ENCODE measurements at places on chromosomes 1 and 21. TPM values are rescaled to one million over a fixed set of nuclear protein-coding genes. Genes with fewer than 3 reads are reported as not detected.

DNA sequence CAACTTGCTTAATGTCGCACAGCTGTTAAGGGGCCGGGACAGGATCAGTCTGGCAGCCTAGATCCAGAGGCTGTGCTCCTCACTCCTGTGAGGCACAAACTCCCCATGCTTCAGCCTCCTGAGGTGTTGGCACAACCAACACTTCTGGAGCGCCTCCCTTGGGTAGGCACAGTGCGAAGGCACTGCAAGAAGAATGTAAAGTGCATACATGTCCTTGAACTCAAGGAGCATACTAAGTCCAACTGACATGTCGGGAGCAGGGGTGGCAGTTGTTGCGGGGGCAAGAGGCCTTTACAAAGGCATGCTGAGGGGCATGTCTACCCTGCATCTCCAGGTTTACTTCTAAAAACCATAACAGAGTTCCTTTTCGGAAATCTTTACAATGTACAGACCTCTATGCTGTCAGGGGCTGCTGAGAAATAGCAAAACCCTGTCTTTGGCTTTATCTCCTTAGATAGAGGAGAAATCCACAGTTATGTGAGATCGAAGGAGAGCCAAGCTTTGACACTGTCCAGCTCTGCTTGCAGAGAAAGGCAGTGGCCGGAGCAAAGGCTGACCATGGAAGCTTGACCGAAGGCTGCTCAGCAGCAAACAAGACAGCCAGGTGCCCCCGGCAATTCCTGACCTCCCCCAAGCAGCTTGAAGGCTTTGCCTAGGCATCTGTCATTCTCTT is 93.9 kb downstream of the CDC7 start:
- no peak for DNase-seq

TGFB2 gene
- polyA plus RNA-seq = 0.43 TPM

DNA sequence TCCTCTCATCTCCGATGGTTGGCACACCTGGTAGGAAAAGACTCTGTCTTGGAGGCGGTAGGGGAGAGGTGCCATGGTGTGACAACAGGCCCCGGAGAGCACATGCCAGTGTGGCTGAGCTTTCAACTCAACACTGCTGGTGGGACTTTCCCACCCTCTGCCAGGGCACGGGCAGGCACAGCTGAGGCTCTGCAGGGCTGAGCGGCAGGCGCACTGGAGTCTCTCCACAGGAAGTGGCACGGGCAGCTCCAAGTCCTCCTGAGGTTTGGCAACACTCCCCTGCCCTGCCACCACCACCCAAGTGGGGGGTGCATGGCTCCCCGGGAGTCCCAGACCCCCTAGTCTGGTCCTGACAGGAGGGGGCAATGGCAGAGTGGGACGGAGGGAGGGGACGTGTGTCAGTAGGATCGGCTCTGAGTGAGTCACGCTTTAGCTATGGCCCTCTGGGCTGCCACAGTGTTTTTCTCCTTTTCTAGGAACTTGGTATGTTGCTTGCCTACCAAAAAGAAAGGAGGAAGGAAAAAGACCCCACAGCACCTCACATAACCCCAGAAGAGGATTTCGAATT is 27.3 kb upstream of the EVA1B start:
- DNase-seq = no peak

- DNase-seq = no peak
Measured at GRCh38 chr1:153642161-153642560, 8.3 kb downstream of the CHTOP start.

- DNase-seq = no peak
Measured at GRCh38 chr1:71687376-71687775, 595.0 kb downstream of the NEGR1 start.

- no peak for DNase-seq
Measured at GRCh38 chr1:24018611-24019580, 38.8 kb upstream of the SRSF10 start.

PROK1 gene
- polyA plus RNA-seq = 0.71 TPM

CLDN8 gene
- polyA plus RNA-seq = not detected

DNA sequence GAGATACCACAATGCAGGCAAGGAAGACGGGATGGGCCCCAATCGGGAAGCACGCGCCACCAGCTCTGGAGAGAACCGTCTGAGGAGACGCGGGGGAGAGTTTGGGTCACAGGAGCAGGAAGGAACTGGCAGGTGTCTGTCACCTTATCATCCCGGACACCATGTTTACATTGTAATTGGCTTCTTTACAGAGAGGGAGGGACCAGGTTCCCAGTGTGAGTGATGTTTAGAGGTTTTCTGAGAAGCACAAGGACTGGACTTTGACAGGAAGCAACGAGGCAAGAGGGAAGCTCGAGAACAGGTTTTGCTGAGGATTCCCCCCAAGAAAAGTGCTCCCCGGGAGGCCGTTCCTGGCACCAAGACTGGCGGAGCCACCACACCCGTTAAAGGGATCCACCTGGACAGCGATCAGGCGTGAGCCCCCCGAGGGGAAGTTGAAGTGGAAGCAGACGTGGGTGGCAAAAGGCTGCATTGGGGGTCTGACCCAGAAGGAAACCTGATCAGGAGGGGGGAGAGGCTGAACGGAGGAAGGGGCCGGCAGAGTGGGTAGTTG is 957 bp downstream of the EPS15 start:
- DNase-seq = peak; percentile 36

DNA sequence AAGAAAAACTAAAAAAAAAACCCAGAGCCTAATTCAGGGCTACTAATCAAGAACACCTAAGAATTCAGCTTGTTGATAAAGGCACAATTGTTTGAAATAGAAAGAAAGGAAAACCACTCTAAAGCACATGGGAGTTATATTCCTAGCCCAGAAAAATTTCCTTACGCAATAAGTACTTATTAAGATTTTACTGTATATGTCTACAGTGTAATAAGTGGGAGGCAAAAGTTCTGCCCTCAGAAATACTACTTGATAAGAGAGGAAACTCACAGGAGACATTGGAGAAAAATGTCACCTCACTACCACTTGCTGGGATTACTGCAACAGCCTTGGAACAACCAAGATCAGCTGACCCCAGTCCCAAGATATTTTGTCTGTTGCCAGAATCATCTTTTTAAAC is 66.1 kb downstream of the IARS2 start:
- DNase-seq = no peak

DNA sequence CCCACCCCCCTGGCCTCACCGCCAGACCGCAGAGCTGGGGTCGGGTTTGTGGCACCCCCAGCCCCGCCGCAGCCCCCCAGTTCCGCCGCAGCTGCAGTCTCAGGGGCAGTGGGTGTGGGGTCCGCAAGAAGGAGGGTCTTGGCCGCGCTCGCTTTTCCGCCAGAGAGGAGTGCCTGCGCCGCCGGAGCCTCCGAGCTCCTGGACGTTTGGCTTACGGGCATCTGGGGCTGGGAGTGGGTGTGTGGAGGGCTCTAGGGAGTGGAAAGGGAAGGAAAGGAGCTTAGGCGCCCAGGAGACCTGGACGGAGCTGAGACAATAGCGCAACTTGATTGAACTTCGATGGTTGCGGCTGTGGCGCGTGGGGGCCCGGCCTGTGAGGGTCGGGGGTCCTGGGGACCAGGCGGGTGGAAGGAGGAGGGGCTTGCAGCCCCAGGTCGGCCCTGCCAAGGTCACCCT is 88.8 kb upstream of the IPO9 start:
- DNase-seq = no peak

DNA sequence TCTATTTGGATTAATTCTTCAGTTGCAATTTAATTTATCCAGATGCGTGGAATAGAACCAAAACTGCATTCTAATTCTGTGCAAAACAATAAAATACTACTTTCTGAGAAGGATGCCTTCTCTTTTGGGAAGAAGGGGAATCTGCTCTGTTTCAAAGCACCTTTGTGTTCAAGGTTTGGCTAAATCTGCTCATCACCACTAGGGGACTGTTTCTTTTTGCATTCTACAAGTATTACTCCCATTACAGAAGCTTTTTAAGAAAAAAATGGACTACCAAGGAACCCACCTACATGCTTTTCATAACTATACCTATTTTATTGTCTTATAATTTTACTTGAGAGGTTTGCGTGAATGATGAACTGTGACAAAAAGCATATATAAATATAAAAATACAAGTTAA is 18.2 kb downstream of the MRPS6 start:
- no peak for DNase-seq

HHAT gene
- 2.6 TPM for polyA plus RNA-seq

SHISAL2A gene
- 15.7 TPM for polyA plus RNA-seq

DNA sequence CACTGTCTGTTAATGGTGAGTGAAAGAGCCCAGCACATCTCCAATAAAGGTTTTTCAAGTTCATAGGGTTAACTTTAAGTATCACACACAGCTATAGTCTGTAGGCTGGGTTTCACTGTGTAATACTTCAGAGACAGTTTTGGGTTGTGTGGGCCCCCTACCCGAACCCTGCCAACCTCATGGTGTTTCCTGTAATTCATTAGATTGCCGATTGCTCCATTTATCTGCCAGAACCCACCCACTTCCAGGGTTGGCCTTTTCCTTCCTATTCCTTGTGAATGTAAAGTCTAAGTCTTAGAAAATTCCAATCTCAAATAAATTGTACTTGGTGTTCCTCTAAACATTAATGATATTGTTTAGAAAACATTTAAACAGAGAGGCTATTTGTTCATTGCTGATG is 43.6 kb downstream of the CTTNBP2NL start:
- no peak for DNase-seq

DNA sequence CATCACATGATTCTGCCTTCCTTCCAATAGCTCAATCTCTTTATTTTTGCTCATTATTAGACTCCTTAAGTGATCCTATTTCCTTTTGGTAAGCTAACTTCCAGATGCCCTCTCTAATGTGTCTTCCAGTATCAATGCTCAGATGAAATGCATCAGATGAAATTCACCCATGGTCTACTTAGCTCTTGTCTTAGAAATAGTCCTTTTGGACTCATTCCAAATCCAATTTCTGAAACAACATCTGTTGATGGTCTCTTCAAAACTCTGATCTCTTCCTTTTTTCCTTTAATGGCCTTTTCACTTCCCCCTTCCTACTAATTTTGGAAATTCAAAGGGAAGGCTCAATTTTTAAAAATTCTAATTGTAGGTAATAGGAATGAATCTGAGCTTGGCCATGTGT is 81.1 kb upstream of the GREM2 start:
- no peak for DNase-seq

Measured in naive B cell (primary cell).